ENCODE measurements at places on chromosomes 4 and X.
A peak's percentile ranks its signal among the peaks of the same experiment; 100 is the strongest.

DNA sequence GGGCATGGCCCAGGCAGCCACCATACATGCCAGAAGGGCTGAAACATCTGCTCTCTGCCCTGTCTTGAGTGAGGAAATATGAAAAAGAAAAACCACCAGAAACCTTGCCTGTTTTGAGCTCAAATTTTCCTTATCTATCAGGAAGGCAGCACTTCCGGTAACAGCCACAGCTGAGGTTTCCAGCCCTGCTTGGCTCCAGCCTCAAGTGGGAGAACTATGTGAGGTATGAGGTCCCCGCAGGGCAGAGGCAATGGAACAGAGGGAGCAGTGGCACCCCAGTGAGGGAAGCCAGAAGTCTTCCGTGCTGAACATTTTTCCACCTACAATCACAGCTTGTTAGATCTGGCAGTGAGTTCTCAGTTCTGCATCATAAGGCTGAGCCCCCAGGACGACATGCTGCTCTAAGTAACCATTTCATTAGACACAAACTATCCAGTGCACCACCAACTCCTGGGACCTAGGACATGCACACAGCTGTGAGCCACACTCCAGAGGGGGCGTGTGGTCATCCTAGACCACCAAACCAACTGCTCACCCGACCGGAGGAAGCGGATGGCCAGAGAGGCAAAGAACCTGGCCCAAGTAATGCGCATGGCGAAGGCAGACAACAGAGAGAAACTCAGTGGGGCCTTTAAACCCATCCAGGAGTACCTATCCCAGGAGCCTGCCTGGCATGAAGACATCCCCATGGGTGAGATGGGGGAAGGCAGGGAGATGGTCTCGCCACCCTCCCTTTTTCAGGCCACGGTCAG lies 22.6 kb downstream of the WDR1 start:
- no peak for DNase-seq

DNA sequence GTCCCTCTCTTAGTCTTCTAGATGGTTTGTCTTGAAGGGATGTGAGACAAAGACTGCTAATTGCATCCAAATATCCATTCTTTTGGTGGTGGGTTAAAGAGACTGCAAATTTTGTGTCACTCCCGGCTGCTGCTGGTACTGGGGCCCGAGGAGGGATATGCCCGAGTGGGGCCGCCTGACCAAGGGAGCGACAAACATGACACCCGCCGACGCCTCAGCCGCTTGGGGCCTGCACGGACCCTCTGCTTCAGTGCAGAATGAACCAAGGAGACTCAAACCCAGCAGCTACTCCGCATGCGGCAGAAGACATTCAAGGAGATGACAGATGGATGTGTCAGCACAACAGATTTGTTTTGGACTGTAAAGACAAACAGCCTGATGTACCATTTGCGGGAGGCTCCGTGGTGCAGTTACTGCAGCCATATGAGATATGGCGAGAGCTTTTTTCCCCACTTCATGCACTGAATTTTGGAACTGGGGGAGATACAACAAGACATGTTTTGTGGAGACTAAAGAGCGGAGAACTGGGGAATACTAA lies 13.6 kb upstream of the ARX start:
- DNase-seq, result no peak

- DNase-seq, result peak; percentile 17
Observed at GRCh38 chrX:49840679-49841078, 11.6 kb downstream of the PAGE4 start.

DNA sequence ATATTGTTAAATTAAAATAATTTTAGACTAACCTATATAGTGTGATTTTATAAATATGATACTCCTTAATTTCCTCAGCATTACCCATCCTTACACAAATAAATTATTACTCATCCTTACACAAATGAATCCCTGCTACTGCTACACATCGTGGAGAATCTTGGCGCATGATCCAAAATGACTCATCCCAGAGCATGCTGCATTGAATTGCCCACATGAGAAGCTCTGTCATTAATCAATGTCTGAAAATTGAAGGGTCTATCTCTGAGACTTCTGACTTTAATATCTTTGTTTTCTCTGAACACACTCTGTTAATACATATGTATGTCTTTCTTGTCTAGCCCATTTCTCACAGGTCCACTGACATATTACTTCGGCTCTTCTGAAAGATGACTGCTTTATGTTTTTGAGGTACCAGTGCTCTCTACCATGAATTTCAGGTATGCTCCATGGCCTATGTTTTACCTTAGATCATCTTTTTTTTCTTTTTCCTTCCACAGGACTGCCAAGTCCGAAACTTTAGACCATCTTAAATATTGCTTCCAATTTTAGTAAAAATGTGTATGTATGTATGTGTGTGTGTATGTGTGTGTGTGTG lies 15.7 kb upstream of the DUSP21 start:
- no peak for DNase-seq

GRCh38 chr4:150345207-150345744 lies 236.7 kb upstream of the MAB21L2 start:
- no peak for DNase-seq

DNA sequence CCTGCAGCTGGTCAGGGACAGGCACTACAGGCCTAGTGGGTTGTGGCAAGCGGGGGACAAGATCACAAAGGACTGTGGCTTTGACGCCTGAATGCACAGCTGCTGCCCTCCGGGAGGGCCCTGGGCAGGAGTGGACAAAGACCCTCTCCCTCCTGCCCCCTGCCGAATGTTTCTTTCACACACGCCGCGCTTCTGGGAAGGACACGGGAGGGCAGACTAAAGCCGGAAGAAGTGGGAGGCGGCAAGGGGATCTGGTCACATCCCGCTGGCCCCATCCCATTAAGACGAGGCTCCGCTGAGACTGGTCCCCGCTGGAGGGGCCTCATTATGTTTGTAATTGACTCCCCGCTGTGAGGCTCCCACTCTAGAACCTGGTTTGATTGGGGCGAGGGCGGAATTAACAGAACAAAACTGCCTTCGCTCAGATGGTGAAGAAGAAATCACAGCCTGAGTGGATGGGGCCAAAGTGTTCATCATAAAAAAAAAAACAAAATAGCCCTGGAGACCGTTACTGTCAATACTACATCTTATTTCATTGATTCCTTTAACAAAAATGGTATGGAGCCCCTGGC lies 37.8 kb upstream of the PSAPL1 start:
- no peak for DNase-seq

DNA sequence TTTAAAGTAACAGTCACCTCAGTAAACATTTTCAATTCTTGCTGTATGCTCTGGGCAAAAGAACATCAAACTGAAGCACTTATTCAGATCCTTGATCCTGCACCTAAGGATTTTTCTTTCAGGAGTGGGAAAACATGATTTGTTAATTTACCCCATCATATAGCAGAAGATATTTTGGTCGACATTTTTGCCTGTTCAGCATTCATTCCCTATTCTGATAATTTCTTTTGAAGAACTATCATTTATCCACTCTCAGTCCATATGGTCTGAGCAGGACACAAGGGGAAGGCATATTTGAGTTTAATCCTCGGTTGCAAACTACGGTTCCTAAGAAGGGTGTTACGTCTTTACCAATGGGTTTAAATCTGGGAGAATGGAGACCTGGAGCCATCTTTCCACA lies 1.2 kb upstream of the CLOCK start:
- no peak for DNase-seq

GRCh38 chr4:123672987-123673386 lies 276.4 kb downstream of the SPRY1 start:
- no peak for DNase-seq

DNA sequence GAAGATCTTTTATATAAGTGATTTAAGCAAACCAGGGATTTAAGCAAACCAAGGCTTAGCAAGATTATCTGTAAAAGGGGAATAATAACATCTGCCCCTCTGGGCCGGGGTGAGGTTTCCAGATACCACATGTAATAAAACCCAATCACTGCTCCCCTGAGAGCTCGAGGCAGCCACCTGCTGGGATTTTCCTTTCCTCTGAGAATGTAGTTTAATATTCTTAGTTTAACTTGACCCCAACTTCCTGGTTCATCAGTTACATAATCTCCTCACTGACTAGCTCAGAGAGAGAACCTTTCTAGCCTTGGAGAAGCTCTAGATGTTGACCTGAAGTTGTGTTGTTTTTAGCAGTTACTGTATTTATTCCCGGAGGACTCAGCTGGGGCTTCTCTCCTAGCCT lies 322.4 kb downstream of the ARHGAP10 start:
- no peak for DNase-seq

GRCh38 chr4:38866973-38867477 lies 581 bp upstream of the FAM114A1 start:
- DNase-seq, result no peak

- no peak for DNase-seq
Observed at GRCh38 chrX:68599256-68600152, 48.0 kb upstream of the STARD8 start.

DNA sequence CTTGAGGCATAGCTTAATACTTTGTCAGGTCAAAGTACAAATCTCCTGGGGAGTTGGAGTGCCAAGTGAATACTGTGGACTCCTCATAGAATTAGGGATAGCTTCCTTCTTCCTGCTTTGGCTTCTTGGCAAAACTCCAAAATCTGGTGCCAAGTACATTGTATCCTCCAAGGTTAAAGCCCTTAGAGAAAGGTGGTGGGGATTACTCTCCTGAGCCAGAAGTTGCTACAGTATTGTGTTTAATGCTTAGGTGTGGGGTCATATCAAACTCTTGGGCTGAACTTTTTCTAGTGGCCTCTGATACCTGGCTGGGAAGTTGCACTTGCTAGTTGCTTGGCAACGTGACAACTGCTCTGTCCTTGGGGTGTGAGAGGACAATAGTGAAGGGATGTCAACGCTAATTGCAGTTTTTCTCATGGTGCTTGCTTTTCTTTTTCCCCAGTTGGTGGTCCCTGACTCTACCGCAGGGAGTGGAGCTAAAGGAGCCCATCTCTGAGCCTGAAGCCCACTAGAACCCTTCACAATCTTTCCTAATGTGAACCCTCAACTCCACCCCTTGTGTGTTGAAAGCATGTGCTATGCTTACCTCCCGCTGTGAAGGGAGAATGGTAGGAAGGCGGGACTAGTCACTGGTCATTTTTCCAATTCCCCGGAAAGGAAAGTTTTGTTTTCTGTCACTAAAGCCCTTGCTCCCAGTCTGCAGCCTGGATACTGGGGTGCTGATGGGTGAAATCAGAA lies 35.5 kb downstream of the DLG3 start:
- peak; percentile 55 for DNase-seq

DNA sequence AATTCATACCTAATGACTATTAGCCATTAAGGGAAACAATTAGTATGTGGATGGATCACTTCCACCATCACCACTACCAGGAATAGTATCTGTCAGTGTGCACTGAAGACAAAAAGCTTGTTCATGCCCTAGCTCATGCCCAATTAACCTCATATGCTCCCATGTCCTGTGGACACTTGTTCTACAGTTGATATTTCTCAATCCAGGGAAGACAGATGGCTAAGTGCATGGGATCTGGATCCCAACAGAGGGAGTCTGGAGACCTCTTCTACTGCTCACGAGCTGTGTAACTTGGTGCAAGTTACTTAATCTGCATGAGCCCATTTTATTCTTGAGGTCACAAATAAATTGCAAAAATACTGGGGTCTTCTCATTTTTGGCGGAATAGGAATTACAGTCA lies 23.7 kb downstream of the AMOT start:
- DNase-seq, result no peak

DNA sequence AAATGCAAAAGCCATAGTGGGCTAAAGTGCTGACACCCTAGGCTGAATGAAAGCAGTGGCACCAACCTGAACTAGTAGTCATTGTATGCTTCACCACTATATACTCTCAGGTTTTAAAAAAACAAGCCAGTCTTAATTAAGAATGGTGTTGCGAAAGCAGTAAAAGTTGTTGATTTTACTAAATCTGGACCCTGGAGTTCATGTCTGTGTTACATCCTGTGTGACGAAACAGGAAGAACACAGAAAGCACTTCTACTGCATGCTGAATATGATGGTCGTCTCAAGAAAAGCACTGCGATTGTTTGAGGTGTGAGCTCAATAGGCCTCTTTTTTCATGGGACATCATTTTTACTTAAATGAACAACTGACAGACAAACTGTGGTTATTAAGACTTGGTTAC lies 24.2 kb upstream of the GDPD2 start:
- DNase-seq, result no peak

DNA sequence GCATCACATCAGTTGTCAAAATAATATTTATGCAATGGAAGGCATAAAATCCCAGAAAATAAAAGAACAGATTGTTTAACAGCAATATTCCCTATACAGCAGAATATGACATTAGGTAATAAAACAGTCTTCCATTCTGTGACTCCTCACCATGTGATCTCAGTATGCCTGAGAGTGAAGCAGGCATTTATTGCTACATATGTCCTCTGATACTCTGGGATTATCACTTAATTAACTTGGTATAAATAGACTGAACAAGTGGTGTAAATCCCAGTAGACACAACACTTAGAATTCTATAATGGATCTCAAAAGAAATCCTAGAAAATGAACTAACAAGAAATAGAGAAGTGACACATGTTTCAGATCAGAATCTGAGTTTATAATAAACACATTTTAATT lies 841.3 kb downstream of the PDHA2 start:
- no peak for DNase-seq

GRCh38 chr4:2689825-2690700 lies 66.1 kb downstream of the TNIP2 start:
- DNase-seq, result no peak

DNA sequence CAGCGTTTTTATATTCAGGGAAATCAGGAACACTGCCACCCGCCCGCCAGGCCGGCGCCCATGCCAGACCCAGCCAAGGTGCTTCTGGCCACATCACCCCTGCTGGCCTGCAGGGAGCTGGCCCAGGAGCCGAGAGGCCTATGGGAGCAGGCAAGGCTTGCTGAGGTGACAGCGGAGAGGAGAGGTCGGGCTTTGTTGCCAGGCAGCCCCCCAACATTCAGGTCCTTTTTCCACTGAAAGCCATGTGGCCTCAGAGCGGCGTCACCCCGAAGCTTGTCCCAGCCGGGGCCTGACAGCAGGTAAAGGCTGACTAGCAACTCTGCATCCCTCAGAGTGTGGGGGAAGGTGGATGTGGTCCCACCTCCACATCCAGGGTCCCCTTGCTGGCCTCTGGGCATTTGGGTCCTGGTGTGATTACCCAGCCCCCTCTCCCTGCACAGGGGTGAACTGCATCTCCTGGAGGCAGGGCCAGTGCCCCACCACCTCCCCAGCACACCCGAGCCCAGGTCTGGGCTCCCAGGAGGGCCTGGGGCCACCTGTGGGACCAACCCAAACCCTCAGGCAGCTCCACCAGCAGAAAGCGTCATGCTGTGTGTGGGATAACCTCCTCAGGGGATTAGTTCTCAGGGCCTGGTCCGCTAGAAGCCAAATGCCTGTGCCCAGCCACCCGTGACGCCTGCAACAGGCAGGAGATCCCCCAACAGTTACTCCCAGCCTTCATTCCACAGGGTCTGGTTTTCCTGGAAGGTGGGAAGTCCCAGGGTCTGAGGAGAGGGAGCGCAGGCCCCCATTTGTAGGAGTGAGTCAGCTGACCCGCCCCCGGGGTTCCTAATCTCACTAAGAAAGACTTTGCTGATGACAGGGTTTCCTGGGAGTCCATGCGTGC lies at the start of gene PDE6B:
Gene PDE6B (plus strand): TSS at position 869 of the 886 bp plus-strand sequence. CDS start 54 bp downstream, outside the sequence.
- DNase-seq, result no peak

Measured in LNCaP clone FGC (cell line).